ENCODE measurements at places on chromosomes 3 and 15. TPM values are rescaled to one million over a fixed set of nuclear protein-coding genes. Genes with fewer than 3 reads are reported as not detected.

DNA sequence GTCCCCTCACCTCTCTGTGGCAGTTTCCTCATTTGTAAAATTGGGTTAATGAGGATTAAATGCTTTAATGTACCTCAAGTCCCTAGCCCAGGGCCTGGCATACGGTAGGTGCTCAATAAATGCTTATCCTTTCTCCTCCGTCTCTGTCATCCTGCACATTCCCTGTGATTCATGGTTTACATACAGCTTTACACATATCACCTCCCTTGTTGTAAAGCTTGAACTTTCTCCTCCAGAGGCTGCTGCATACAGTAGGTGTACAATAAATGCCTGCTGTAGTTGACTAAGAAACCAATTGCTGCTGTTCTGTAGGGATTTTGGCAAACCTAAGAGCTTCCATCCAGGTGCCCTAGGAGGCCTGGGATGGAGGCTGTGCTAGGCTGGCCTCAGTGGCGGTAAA lies 1.5 kb upstream of the CSPG4 start:
- no peaks in the 10 kb centered on the region for H3K27me3 ChIP-seq
- H3K36me3 ChIP-seq: no peaks in the 10 kb centered on the region
- no peak for DNase-seq

DNA sequence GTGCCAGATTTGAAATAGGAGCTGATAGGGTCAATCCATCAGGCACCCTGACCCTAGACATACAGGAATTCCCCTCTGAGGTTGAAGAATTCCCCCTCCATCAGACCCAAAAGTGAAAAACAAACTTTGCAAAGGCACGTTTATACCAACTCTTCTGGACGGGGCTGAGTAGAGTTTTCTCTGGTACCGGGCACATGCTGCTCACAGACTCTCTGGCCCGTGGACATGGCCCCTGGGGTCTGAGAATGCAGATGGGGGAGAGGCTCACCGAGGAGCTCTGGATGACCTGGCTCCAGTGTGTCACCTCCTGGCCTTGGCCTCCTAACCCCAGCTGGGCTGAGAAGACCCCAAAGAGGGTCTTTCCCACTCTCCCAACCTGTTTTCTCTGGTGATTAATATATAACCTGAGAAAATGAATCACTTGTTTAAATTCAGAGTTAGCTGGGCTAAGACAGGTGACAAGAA lies 11.2 kb upstream of the LIPC start:
- no peak overlapping the region for H3K4me3 ChIP-seq
- H3K36me3 ChIP-seq: no peaks in the 10 kb centered on the region
- H3K27me3 ChIP-seq: no peaks in the 10 kb centered on the region
- no peak for DNase-seq
- peaks cover 5% of the 10 kb centered on the region for H3K4me1 ChIP-seq

- no peak for DNase-seq
- no peaks in the 10 kb centered on the region for H3K27me3 ChIP-seq
- H3K27ac ChIP-seq: no peak overlapping the region
Measured at GRCh38 chr3:109553591-109554371, 216.4 kb upstream of the DPPA4 start.

DNA sequence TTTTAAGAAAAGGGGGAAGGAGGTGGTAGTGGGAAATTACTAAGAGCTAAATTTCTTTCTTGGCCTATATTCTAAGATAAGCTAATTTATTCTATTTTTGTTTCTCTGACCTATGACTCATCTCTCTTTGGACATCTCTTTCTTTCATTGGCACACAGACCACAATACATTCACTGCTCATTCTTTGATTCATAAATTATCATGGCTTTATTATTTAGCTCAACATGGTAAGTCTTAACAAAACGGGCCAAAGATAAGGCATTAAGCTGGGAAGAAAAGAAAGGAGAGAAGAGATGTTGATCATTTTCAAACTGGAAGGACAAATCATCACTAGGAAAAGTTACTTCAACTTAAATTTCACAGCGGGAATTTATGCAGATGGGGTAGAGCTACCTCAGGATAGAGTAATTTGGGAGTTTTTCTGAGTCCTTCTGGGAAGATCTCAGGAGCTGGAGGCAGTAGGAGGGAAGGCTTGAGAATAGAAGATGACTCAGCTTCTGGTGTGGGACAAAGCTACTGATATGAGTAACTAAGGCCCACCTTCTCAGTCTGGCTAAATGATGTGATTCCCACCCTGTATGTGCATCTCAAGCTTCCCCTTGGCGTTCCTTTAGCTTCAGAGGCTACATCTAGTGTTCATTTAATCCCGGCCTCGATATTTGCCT lies 7.5 kb upstream of the ALCAM start:
- no peaks in the 10 kb centered on the region for H3K36me3 ChIP-seq
- no peak for DNase-seq
- no peak overlapping the region for H3K27ac ChIP-seq
- no peaks in the 10 kb centered on the region for H3K4me1 ChIP-seq

- H3K4me1 ChIP-seq: peaks cover 43% of the 10 kb centered on the region
- no peak overlapping the region for H3K27ac ChIP-seq
- H3K36me3 ChIP-seq: no peaks in the 10 kb centered on the region
- H3K4me3 ChIP-seq: no peak overlapping the region
- no peaks in the 10 kb centered on the region for H3K27me3 ChIP-seq
- DNase-seq: no peak
Measured at GRCh38 chr3:185766329-185767001, 58.4 kb downstream of the IGF2BP2 start.

GRCh38 chr3:100400780-100401673 lies at the start of the genes LNP1 and TOMM70:
Gene LNP1 (plus strand): TSS chr3:100401539. CDS start chr3:100429730, 28,191 bp downstream.
Gene TOMM70 (minus strand): TSS chr3:100401089. CDS start chr3:100400949, 140 bp downstream.
- DNase-seq: peak; percentile 98
- no peaks in the 10 kb centered on the region for H3K27me3 ChIP-seq
- no peaks in the 10 kb centered on the region for H3K36me3 ChIP-seq
- peak within 1 kb of the TSS; percentile 94 for H3K27ac ChIP-seq
- H3K4me1 ChIP-seq: peaks cover 19% of the 10 kb centered on the region

The SPSB4 gene
- total RNA-seq: 1.3 TPM

DNA sequence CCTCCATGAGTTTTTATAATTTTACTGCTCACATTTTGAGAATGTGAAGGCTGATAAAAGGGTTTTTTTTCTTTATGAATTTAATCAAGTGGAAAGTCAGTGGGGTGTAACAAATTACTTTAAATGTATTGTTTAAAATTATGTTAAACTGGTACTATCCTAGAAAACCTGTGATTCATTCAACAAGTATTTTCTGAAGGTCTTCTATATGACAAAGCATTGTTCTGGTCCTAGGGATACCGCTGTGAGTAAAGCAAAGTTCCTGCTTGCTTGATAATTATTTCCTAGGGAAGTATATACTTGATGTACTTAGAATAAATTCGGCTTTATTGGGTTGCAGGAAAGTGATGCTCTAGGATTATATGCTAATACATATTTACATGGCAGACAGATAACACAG lies 152.8 kb upstream of the GOLGA6L4 start:
- no peak overlapping the region for H3K4me3 ChIP-seq
- H3K27me3 ChIP-seq: peaks cover 30% of the 10 kb centered on the region
- no peak overlapping the region for H3K27ac ChIP-seq
- no peaks in the 10 kb centered on the region for H3K36me3 ChIP-seq
- no peaks in the 10 kb centered on the region for H3K4me1 ChIP-seq
- DNase-seq: no peak

DNA sequence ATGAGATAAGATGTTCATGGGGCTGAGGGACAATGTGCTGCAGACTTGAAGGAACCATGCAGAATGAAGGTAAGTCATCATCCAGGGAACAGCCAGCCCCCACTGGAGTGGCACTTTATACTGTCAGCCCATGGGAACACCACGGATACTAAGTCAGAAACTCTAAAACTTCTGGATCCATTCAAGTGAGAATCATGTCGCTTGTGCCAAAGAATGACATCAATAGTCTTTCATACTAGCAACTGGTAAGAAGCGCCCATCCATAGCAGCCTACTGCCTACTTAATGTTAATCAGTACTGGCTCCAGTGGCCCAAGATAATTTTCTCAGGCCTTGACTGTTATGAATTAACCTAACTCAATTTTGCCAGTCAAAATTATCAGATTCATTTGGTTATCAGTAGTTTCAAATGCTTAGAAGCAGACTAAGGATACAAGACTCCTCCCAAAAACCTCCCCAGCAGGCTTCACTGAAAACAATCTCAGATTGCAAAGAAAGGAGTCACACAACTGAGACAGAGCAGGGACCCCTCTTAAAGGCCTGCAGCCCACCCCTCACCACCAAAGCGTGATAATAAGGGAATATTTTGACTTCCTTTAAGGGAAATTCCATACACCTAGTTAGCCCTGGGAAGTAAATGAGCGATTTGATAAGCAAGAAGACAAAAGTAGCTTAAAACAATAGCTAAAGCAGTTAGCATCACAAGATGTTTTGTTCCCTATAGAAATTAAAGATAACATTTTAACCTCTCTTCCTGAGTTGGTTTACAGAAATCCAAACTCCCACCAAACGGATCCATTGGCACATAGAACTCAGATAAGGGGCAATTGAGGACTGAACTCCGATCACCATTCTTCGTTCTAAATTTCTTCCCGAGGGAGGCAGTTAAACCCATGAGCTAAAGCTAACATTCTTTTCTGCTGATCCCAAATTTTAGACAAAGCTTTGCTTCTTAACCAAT lies 98.8 kb downstream of the TGFBR2 start:
- no peak overlapping the region for H3K27ac ChIP-seq
- H3K36me3 ChIP-seq: no peaks in the 10 kb centered on the region
- peaks cover 2% of the 10 kb centered on the region for H3K4me1 ChIP-seq
- DNase-seq: no peak
- H3K4me3 ChIP-seq: no peak overlapping the region

GRCh38 chr3:45597171-45597570 lies 2.6 kb downstream of the LIMD1 start:
- H3K27ac ChIP-seq: no peak overlapping the region
- no peak for DNase-seq
- H3K27me3 ChIP-seq: no peaks in the 10 kb centered on the region
- H3K4me1 ChIP-seq: peaks cover 35% of the 10 kb centered on the region

The UPK1B gene
- total RNA-seq: 9.0 TPM

DNA sequence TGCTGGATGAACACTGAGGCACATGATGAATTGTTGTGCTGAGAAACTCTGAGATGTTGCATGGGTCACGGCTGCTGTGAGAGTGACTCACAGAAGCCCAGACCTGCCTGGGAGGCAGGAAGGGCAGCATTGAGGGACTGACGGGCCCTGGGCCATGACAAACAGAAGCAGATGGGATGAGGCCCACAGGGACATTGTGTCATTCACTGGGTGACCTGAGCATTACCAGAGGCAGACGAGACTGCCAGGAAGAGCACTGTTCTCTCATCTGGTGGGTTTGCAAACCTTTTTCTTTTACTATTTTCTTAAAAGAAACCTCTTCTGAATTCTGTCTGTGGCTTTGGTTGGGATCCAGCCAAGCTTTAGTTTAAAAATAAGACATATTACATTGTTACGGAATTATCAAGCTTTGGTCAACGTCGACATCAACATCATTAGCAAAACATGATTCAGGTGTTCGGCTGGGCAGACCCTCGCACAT lies 67.8 kb downstream of the BDH1 start:
- H3K27me3 ChIP-seq: no peaks in the 10 kb centered on the region
- no peak overlapping the region for H3K4me3 ChIP-seq
- peak; percentile 55 for DNase-seq
- no peaks in the 10 kb centered on the region for H3K36me3 ChIP-seq
- H3K4me1 ChIP-seq: peaks cover 25% of the 10 kb centered on the region

GRCh38 chr3:12979151-12979946 lies 93.9 kb downstream of the IQSEC1 start:
- DNase-seq: no peak
- no peaks in the 10 kb centered on the region for H3K4me1 ChIP-seq
- H3K27me3 ChIP-seq: no peaks in the 10 kb centered on the region
- H3K27ac ChIP-seq: no peak overlapping the region

DNA sequence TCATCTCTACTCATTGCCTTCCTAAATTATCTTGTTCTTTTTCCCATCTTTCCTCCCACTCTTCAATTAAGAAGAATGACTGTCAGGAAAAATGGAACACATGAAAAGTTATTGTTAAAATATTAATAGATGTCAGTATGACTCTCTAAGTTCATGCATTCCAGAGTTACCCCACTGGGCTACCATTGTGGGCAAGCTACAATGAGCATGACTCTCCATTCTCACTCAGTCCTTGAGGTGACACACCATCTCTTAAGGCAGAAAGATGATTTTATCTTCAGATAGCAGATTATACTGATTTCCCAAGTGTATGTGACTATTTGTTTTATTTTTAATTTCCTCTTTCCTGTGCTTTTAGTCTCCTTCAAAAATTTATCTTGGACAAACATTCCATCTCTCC lies 144.3 kb downstream of the ALCAM start:
- H3K27me3 ChIP-seq: no peaks in the 10 kb centered on the region
- H3K4me1 ChIP-seq: no peaks in the 10 kb centered on the region
- H3K27ac ChIP-seq: no peak overlapping the region
- no peak for DNase-seq

DNA sequence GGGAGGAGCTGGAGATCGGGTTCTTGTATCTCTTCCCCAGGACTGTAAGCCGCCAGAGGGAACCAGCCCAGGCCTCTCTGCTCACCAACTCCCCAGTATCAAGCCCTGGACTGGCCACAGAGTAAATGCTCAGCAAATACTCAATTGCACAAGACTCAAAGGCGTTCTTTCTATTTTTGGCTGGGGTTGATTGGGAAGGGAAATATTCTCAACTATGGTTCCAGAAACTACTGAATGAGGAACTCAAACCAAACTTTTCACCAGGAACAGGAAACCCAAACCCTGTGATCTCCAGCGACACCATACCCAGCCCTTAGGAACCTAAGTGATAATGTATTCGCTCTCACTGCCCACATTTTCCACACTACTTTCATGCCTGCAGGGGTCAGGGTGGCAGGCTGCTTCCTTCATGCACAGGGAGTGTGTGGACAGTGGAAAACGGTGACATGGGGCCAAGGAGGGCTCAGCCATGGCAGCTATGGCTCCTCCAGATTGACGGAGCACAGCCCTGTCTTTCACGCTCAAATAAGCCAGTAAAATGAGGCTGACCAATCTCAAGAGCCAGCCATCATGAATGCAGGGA lies 124.7 kb upstream of the RAD18 start:
- H3K27me3 ChIP-seq: no peaks in the 10 kb centered on the region
- DNase-seq: no peak
- H3K4me3 ChIP-seq: no peak overlapping the region
- peak overlapping the region; percentile 87 for H3K27ac ChIP-seq

DNA sequence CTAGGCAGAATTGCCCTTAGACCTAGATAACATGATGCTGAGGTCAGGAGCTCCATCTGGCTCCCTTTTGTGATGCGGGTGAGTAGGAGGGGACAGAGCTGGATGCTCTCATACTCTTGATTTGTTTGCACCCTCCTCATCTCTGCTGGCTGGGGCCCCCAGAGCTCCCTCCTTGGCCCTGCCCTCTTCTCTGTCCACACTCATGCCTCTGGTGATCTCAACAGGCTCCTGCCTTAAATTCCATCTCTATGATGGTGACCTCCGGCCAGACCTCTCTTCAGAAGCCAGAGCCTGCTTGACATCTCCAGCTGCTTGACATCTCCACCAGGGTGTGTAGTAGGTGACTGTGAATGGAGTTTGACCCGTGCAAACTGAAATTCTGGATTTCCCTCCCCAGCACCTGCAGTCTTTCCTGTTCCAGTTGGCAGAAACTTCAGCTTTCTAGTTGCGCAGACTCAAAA lies 4.3 kb upstream of the FGD5 start:
- no peaks in the 10 kb centered on the region for H3K36me3 ChIP-seq
- DNase-seq: no peak
- no peaks in the 10 kb centered on the region for H3K4me1 ChIP-seq
- peaks cover 56% of the 10 kb centered on the region for H3K27me3 ChIP-seq
- H3K4me3 ChIP-seq: no peak overlapping the region

Measured in hepatocyte (in vitro differentiated cells).